ENCODE measurements at places on chromosomes 4 and X.

DNA sequence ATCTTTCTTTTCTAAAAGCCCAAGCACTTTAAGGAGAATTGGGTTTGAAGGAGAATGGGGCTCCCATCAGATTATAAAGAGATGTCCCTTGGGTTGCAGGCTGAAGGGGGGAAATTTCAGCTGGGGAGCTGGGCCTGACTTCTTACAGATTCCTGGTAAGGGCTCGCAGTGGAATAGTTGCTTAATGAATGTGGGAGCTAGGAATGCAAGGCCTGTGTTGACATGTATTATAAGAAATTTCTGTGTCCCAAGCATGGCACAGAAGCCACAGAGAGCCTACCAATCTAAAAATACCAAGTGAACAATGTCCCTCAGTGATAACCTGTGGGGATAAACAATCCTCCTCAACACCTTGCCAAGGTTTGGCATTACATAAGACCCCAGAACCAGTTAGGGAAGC, 39.3 kb upstream of the WNK3 start:
- DNase-seq: no peak

- DNase-seq: no peak
Observed at GRCh38 chrX:38103857-38104812, 97.8 kb downstream of the SYTL5 start.

DNA sequence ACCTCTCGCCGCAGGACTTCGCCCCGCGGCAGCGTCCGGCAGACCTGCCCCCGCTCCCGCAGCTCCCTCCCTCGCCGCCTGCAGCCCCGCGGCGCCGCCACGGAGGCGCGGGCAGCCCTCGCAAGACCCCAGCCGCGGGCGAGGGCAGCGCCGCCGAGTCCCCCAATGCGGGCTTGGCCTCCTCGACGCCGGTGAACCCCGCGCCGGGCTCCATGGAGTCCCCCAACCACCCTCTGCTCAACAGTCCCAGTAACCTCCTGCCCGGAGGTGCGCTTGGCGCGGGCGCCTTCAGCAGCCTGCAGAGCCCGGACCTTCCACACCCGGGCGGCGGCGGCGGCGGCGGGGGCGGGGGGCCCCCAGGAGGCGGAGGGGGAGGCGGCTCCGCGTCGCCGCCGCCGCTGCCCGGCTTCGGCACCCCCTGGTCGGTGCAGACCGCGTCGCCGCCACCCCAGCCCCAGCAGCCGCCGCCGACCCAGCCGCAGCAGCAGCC, 1.2 kb downstream of the CPEB2 start:
- DNase-seq: no peak

- no peak for DNase-seq
Observed at GRCh38 chrX:102712981-102713625, 855 bp downstream of the GPRASP2 start.

DNA sequence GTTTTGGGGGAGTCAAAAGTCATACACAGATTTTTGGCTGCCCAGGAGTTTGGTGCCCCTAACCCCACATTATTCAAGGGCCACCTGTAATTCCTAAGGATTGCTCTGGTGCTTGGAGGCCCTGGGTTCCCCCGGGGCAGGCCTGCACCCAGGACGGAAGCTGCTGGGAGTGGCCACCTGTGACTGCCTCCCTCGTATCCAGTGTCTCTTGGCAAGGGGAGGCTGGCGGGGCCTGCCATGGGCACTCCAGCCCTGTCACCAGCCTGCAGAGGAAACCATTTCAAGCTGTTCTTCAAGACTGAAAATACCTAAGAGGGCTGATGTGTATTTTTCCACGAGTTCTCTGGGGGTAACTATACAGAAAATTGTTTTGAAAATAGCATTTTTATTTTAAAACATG, 24.5 kb upstream of the GPR78 start:
- DNase-seq: no peak

All from SW 1271 (cell line).